ENCODE measurements at places on chromosomes 1 and 21.

GRCh38 chr21:44650973-44651675 lies 3.3 kb downstream of the KRTAP12-4 start:
- ATAC-seq = no peak

DNA sequence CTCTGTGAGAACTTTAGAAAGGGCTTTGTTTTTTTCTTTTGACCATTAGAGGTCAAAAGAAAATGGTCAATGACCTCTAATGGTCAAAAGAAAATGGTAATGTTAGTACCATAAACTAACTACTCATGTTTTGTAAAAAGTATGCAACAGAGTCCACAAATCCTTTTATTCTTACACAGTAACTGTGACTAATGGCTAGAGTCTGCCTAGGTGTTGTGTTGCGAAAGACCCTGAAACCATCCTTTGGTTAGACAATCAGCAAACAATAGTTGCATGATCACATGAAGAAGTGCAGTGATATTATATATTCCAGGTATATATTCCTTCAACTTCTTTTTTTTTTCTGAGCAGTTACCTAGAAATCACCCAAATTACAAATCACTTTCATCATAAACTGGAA lies 40.9 kb downstream of the NEGR1 start:
- ATAC-seq = no peak

- no peak for ATAC-seq
Observed at GRCh38 chr21:19031953-19032352, 628.4 kb upstream of the TMPRSS15 start.

DNA sequence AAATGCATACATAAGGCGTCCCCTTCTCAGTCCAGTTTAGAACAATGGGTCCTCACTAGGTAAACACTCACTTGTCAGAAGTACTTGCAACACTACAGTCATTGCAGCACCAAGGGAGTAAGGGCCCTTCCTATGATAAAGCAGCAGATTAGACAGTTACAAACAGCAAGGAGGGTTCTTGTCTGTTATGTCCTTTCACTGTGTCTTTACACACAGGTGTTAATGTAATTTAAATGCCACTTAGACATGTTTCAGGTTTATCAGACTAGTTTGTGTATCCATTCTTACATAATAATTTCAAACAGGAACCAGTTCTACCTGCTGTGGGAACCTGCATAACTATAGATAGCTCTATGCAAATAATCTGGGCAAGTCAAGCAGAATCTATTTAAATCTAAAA lies 105.6 kb upstream of the USH2A start:
- ATAC-seq = no peak

GRCh38 chr1:192821296-192821695 lies 12.5 kb downstream of the RGS2 start:
- no peak for ATAC-seq

- ATAC-seq = no peak
Observed at GRCh38 chr21:32186804-32187203, 92.0 kb downstream of the MIS18A start.

- ATAC-seq = no peak
Observed at GRCh38 chr21:41277846-41278245, 38.8 kb upstream of the FAM3B start.

- peak; percentile 94 for ATAC-seq
Observed at GRCh38 chr1:206001476-206001888, 1.7 kb downstream of the RAB7B start.

- ATAC-seq = no peak
Observed at GRCh38 chr1:7501723-7502603, 269.1 kb upstream of the VAMP3 start.

GRCh38 chr21:28747464-28747863 lies 245.2 kb downstream of the LTN1 start:
- no peak for ATAC-seq
